ENCODE measurements at places on chromosomes 7 and 10. TPM values are rescaled to one million over a fixed set of nuclear protein-coding genes. Genes with fewer than 3 reads are reported as not detected.

- DNase-seq = no peak
Observed at GRCh38 chr10:49314806-49315205, 15.8 kb downstream of the C10orf71 start.

Gene PHKG1
- not detected for total RNA-seq

Gene ZPBP
- not detected for total RNA-seq

Gene ASAH2
- 0.20 TPM for total RNA-seq

Data from G401 (cell line).